DND-41 (cell line): ENCODE measurements at places on chromosomes 3 and 15.
A peak's percentile ranks its signal among the peaks of the same experiment; 100 is the strongest.

GRCh38 chr15:40762919-40763800 lies 708 bp upstream of the GCHFR start:
- no peak for DNase-seq

- DNase-seq, result no peak
Measured at GRCh38 chr3:28291577-28291976, 50.2 kb downstream of the CMC1 start.

DNA sequence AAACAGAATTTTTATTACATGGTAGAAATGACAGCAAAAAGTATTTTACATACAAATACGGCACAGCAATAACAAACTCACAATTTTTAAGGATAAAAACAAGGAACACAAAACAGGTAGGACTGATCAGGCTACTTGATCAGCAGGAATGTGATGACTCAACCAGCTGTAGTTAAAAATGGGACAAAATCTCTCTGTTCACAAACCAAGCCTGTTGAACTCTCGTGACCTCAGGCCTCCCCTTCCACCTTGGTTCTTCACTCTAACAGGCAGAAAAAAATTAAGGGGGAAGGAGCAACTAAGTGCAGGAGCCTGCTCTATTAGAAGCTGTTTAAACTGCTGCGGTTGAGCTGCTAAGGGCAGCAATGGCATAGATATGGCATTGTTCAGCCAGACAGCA lies 18.7 kb downstream of the FBXL22 start:
- no peak for DNase-seq

GRCh38 chr15:71444866-71445590 lies 329.8 kb downstream of the THSD4 start:
- DNase-seq, result no peak

GRCh38 chr3:183766107-183766506 lies 59.3 kb downstream of the MAP6D1 start:
- no peak for DNase-seq

DNA sequence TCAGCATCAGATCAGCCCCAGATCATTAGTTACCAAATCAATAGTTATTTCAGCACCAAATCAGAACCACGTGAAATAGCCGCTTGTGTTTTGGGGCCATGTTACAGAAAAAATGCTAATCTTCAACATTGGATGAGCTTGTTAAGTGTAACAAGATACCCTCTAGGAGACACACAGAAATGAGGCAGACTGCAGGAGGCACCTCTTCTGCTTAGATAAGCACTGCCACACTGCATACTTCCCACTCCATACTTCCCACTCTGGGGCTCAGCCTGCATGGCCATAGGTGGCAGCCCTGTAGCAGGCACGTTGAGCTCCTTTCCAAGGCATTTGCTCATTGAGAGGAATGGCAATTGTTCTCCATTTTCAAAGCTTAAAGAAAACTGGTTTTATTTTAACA lies 73.3 kb downstream of the CHCHD6 start:
- DNase-seq, result no peak

GRCh38 chr15:36953346-36953745 lies 147.0 kb downstream of the MEIS2 start:
- no peak for DNase-seq

DNA sequence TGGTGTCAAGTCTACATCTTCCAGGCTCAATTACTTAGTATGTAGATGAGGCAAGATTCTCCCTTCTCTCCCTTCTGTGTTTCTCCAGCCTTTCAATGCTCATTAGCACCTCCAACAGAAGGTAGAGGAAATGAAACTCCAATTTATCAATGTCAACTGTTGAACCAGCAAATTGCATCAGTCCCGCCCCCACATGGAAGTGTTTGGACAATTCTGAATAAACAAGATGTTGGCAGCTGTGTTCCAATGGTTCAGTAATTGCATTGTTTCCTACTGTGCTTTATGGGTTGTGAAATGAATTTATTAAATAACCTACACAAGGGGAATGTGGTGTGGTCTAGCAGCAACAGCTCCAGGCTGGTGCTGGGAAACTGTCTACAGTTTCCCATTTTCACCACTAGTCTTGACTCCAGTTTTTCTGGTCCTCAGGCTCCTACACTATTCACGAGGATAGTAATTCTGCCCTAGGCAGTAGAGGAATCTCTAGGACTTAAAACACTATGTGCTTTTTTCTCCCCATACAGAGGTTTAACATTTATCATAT lies 91.9 kb downstream of the MB21D2 start:
- no peak for DNase-seq

DNA sequence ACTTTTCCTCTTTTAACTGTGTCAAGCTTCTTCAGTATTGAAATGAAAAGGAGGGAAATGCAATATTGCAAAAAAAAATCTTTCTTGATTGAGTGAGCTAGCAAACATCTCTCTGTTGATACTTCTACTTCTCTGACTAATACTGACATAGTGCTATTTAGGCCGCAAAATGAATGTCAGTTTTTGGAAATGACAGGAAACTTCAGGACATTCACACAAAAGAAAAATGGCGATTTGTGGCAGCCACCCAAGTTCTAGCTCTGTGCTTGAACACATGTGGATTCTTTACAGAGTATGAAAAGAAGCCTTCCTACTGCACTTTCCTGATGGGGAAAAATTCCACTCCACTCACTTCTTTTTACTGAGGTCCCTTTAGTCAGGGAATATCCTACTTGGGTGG lies 486.8 kb upstream of the ALCAM start:
- no peak for DNase-seq

DNA sequence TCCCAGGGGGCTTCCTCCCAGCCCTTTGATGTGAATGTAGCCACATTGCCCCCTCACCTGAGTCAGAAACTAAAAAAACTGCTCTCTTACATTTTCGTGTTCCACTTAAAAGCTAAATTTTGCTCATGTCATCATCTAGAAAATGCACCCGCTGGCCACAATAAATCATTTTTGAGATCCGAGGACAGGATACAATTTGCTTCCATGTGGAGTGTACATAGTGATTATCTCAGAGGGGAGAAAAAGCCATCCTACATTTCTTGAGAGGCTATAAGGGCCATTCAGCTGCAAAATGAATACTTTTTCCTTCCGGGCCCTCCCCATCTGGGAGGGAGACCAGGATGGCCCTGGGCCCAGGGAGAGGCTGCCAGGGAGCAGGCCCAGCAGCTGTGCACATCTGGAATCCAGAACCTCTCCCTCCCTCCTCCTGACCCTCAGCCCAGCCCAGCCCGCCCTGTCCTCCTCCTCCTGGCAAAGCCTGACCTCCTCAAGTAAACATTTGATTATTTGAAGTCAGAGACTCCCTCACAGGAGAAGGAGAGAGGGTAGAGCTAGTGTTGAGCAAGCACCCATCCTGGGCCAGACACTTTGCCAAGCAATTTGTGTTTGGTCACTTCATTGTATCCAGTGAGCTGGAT lies 59.1 kb downstream of the CORO2B start:
- DNase-seq, result no peak

- DNase-seq, result no peak
Measured at GRCh38 chr3:55692295-55692956, 205.3 kb upstream of the WNT5A start.

DNA sequence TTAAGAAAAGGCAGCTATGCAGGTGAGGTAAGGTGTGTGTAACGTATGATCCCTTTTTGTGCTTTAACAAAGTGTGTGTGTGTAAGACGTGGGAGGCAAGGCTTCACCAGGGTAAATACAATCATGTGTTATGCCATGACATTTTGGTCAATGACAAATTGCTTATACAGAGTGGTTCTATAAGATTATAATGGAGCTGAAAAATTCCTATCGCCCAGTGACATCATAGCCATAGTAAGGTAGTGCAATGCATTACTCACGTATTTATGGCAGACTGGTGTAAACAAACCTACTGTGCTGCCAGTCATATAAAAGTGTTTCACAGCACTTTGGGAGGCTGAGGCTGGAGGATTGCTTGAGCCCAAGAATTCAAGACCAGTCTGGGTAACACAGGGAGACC lies 60.2 kb upstream of the LCTL start:
- no peak for DNase-seq

DNA sequence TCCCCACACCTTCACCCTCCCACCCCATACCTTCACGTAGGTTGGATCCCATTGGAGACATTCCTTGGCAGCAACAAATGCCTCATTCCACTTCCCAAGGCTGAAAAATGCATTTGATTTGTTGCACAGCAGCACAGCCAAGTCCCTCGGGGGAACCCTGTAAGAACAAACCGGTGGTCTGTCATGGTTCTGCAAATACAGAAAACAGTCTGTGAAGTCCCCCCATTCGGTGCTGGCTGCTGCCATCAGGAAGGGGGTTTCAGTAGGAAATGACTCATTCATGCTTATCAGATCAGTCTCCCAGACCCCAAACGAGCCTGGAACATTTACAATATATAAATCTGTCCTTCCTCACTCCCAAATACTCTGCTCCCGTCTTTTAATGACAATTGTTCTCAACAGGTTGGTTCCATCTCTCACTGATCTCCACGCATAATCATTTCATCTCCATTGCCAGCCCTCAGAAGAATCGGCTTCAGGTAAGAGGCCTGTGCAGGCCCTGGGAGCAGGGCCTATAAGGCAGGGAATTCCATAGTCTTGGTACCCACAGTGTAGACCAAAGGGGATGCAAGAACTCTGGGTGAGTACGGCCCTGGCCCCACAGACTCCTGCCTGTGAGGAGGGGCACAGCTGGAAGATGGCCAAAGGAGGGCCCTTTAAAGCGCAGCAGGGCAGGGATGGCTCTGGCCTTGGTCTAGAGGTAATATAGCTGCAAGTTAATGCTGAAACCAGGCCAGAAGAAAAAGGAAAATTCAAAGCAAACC lies 41.6 kb downstream of the TRANK1 start:
- DNase-seq, result peak; percentile 46

DNA sequence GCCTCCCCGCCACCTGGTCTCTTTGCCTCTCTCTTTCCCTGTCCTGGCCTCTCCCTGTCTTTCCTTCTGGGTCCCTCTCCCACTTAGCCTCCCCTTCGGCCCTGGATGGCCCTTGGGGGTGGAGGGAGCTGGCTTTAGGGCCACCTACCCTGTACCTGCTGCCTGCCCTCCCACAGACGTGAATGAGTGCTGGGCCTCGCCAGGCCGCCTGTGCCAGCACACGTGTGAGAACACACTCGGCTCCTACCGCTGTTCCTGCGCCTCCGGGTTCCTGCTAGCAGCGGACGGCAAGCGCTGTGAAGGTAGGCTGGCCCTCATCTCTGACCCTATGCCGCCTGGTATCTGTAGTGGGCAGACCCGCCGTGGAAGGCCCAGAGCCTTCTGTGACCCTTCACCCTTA lies 80.7 kb downstream of the FBLN2 start:
- no peak for DNase-seq

DNA sequence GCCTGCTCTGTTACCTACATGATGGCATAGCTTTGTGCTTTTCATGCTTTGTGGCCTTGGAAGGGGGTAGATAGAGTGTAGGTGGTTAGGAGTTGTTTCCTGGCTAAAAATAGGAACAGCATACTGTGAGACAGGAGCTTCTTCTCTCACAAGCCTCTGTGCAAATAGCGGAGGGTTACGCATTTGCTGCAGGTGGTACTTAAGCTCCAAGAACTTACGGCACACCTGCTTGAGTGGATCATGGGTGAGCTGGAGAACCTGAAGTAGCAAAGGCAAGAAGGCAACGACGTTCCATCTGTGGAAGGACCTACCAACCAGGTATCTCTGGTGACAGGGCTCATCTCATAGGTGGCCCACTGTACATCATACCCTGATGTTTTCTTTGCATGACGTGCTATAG lies 66.0 kb downstream of the ST6GAL1 start:
- DNase-seq, result no peak

GRCh38 chr3:184911570-184911969 lies 99.6 kb downstream of the VPS8 start:
- DNase-seq, result no peak

DNA sequence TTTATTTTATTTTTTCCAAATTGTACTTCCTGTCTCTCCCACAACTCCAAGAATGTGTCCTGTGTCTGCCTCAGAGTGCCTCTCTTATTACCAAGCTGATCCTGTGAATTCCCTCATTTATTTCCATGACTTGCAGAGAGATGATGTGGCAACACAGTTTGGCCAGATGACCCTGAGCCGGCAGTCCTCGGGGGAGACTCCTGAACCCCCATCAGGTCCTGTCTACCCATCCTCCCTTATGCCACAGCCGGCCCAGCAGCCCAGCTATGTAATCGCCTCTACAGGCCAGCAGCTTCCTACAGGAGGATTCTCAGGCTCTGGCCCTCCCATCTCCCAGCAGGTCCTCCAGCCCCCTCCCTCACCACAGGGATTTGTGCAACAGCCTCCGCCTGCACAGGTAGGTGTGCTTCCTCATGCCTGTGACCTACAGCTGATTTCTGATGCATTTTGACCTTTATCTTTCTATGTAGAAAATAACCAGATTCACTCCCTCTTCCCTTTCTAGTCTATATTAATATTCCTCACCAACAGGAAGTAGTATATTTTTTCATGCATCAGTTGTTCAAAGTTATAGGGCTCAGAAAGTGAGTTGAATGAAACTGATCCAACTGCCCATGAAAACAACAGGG lies 100.0 kb downstream of the ARPP21 start:
- no peak for DNase-seq

DNA sequence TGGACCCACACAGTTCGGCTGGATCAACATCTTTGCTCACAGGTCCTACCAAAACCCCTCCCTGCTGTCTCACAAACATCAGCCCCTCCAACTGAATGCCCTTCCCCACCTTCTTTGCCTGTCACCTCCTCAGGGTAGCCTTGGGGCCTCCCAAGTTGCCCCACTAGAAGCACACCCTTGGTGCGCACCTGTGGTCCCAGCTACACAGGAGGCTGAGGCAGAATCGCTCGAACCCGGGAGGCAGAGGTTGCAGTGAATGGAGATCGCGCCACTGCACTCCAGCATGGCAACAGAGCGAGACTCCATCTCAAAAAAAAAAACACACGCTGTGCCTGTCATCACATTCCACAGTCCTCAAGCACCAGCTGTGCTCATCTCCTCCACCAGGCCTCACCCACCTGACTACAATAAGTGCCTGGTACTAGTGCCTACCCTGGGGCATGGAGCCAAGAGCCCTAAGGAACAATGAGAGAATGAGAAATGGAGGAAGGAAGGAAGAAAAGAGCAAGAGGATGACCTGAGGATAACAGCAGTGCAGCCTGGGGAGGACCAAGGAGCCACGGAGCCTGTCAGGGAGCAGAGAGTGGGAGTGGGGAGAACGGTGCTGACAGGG lies 26.0 kb downstream of the RPN1 start:
- no peak for DNase-seq

- peak; percentile 58 for DNase-seq
Measured at GRCh38 chr3:194298331-194299227, 52.5 kb downstream of the CPN2 start.

DNA sequence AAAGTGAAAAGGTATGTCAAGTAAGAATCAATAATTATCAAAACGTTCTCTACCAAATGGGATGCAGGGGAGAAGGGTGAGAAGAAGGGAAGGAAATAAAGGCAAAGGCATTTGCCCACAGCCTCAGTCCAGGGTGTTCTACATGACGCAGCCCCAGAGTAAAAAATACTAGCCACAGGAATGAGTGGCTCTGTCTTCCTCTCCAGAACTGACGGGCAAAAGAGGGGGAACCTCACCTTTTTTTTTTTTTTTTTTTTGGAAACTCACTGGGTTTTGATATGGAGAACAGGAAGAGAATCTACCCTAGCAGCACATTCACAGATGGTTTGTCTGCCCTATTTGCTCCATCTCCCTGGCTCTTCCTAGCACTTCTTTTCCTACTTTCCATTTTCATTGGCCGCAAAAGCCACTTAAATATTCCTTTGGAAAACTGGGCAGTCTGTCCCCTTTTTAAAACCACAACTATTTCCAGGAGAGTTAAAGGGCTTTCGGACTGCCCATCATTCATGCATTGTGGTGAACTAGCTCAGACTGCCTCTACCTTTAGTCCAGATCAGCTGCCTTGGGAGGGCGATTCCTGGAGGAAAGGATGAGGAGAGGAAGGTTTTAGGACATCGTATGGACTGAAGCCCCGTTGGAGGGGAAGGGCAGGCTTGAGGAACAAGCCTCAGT lies 28.2 kb downstream of the B3GNT5 start:
- DNase-seq, result no peak
